ENCODE measurements at places on chromosomes 6 and 20. TPM values are rescaled to one million over a fixed set of nuclear protein-coding genes. Genes with fewer than 3 reads are reported as not detected.

DNA sequence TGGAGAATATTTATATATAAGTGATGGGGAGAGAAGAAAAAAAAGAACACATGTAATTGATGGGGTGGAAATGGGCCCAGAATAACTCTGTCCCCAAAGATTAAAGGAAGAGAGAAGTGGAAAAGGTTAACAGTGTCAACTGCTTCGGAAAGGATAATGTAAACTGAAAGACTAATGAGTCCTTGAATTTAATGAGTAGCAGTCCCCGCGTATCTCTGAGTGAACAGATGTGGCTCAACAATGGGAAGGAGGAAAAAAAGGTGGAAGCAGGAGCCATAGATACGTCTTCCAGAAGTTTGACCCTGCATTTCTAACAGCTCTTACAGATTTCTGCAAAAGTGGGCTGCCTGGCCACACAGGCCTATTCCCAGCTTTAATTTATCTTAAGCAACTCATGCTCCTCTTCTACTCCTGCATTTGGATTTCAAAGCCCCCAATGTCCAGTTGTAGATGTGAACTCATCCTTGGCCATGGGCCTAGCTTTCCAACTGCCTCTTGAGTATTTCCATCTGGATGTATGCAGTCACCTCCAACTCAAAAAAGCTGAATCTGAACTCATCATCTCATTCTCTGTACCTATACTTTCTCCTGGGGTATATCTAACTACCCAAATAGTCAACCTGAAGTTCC is 61.3 kb downstream of the DST start:
- no peak for DNase-seq

- DNase-seq, result no peak
These were observed 147.3 kb downstream of the TRIM27 start for GRCh38 chr6:28776269-28777146.

Gene OR12D3
- total RNA-seq, result not detected

DNA sequence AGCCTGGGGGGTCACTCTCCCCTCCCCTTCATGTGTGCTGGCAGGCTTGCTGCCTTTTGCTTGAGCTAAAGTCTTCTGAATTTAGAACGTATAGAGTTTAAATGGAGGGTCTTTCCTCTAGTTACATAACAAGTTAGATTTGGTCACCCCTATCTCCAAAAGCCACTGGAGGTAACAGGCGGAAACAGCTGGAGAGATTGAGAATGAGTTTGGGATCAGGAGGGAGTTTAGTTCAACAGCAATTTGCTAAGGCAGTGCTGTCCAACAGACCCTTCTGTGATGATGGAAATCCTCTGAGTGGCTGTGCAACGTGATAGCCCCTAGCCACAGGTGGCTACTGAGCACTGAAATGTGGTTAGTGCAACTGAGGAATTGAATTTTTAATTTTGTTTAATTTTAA is 132.8 kb downstream of the EYA2 start:
- no peak for DNase-seq

DNA sequence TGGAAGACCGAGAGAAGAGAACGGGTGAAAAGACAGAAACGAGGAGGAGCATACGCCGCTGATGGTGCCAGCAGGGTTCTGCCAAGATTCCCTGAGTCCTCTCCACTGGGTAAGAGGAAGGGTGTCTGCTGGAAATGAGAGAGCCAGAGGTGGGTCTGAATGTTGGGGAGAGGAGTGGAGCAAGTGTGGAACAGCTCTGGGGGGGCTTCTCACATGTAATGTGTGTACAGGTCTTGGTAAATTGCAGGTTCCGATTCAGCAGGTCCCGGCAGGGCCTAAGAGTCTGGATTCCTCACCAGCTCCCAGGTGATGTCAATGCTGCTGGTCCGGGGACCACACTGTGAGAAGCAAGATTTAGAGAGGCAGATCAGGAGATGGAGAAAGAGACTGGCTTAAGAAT is 1.5 kb upstream of the EBF4 start:
- DNase-seq, result peak; percentile 84

Gene TUBB2B
- 5.6 TPM for total RNA-seq

Gene NHSL1
- 6.2 TPM for total RNA-seq

Gene CLDN20
- total RNA-seq, result not detected

GRCh38 chr6:156886409-156886808 is 109.2 kb downstream of the ARID1B start:
- no peak for DNase-seq

- DNase-seq, result no peak
These were observed 49.1 kb downstream of the UTRN start for GRCh38 chr6:144334150-144334708.

GRCh38 chr20:20085071-20085470 is 32.7 kb downstream of the CFAP61 start:
- no peak for DNase-seq

- DNase-seq, result peak; percentile 96
These were observed 1.1 kb upstream of the MRGBP start for GRCh38 chr20:62795023-62795761.

GRCh38 chr6:3529232-3529631 is 72.4 kb upstream of the SLC22A23 start:
- DNase-seq, result no peak

- DNase-seq, result no peak
These were observed 340.0 kb upstream of the FLRT3 start for GRCh38 chr20:14677455-14677854.

DNA sequence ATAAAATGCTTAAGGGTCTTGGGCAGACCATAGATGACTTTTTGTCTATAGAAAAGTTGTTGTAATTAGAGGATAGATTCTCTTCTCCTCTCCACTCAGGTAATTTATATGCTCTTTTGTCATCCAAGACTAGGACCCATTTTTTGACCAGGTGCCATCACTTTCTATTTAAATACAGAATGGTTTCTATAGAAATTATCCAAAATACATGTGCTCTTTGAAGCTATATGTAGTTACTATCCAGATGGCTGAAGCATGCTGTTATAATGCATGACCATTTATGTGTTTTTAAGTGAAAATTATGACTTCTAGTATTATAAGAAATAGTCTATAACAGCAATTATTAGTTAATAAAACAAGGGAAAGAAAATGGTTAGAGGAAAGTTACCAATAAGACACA is 3.0 kb upstream of the MLIP start:
- no peak for DNase-seq

Gene RBM38
- 2.1 TPM for total RNA-seq

GRCh38 chr6:10369896-10370295 is 45.0 kb downstream of the TFAP2A start:
- DNase-seq, result no peak

DNA sequence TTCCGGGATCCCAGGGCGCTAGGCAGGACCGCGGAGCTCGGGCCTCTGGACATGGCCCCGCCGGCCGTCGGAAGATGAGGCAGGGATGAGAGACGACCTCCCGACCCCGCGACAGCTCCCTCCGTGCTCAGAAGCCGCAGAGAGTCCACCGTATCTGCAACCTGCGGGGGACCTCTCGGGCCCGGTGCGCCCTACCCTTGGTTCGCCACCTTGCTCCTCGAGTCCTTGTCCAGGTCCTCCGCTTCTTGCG is 301 bp downstream of the PPP1R3D start:
- DNase-seq, result no peak

Gene MLN
- not detected for total RNA-seq

Gene SEMG1
- not detected for total RNA-seq

GRCh38 chr6:157242791-157243190 is 80.5 kb downstream of the TMEM242 start:
- no peak for DNase-seq

Gene PRKN
- total RNA-seq, result 2.9 TPM

Gene PRRT1
- not detected for total RNA-seq

DNA sequence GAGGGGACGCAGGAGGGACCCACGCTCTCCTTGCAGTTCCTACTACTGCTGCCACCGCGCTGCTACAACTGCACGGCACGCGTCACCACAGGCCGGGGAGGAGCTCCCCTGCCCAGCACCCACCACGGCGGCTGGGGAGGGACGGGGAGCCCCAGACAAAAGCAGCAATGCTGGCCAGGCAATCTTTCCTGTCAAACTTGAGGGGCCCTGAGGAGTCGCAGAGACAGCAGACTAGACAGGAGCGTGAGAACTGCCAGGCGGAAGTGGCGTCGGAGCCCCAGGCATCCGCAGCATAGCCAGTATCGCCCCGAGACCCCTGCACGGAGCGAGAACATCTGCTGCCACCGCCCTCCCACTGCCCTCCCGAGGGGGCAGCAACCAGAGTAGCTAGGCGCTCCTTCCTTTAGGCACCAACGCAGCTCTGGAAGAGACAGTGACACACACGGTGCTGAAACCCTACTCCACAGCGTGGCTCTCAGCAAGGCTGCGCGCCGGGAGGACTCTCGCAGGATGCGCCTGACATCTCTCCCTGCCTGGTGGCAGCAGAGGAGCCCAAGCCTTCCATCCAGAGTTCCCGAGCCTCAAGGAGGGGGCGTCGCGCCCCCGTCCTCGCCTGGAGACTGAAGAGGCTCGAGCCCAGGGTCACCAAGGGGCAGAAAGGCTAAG is 2.2 kb downstream of the TAF4 start:
- DNase-seq, result peak; percentile 95

Gene MARCKS
- 570 TPM for total RNA-seq

DNA sequence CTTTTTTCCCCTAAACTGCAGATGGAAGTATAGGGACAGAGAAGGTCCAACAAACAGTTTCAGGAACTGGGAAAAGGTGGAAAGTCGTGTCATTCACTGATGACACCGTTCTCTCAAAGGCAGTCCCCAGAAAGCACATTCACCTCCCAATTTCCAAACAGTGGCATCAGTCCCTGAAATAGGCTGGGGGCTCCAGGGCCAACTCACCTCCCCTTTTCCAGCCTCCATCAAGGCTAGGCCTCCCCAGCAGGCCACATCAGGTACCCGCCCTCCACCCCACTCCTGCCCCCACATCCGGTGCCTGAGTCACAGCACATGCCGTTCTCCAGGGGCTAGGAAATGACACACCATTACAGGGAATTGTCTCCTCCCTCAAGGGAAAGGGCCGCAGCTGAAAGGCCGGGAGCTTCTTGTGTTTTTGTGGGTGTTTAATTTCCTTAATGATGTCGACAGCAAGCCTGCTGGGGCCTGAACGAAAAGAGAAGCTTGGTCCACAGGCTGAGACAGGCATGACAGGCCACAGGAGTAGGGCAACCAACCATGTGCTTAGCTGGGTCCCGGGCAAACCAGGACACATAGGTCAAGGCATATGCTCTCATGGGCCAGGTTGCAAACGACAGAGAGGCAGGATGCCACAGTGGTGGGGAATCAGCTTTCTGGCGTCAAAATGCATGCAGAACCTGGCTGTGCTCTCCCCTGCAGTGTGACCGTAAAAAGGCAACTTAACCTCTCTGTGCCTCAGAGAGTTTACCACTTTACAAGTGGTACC is 39.2 kb downstream of the ZMYND8 start:
- peak; percentile 96 for DNase-seq

DNA sequence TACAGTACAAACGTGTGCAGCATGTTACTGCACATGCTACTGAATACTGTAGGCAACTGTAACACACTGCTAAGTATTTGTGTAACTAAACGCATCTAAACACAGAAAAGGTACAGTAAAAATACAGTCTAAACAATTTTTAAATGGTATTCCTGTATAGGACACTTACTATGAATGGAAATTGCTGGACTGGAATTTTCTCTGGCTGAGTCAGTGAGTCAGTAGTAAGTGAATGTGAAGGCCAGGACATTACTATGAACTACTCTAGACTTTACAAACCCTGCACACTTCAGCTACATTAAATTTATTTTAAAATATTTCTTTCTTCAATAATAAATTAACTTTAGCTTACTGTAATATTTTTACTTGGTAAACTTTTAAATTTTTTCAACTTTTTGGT is 225.0 kb upstream of the TENT5A start:
- no peak for DNase-seq

GRCh38 chr6:392441-393390 is 1.2 kb downstream of the IRF4 start:
- DNase-seq, result peak; percentile 79

Gene ACAT2
- 41.6 TPM for total RNA-seq

GRCh38 chr6:137389150-137389704 is 105.0 kb downstream of the OLIG3 start:
- no peak for DNase-seq

DNA sequence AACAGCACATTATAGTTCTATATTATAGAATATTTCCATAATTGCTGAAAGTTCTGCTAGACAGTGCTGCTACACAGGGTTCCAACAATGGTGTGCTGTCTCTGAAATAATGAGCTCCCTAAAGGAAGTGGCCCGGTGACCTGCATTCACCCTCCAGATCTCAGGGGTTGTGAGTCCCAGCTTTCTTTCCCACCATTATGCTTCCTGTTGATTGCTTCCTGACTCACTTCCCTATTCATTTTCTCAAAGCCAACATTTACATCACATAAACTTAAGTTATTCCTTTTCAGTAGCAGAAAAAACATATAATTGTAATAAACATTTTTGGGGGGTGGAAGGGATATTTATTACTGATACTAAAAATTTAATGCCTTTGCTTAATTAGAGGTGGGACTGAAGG is 12.9 kb upstream of the CCN6 start:
- peak; percentile 74 for DNase-seq

Gene RALGAPB
- total RNA-seq, result 42.7 TPM

DNA sequence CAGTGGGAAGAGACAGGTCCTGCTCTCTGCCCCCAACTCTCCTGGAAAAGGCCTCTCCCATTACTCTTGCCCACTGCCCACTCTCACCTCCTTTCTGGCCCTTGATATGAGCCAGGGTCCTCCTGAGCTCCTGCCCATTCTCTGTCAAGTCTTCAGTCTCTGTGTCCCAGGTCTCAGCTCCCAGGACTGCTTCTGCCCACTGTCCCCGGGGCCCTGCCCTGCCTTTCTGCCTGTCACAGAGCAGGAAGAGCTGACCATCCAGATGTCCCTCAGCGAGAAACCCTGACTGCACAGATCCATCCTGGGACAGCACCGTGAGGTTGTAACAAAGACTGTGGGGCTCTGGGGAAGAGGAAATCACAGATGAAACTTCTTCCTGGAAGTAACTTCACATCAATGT is 22.2 kb downstream of the HLA-F start:
- DNase-seq, result no peak

Gene EZR
- 69.8 TPM for total RNA-seq

DNA sequence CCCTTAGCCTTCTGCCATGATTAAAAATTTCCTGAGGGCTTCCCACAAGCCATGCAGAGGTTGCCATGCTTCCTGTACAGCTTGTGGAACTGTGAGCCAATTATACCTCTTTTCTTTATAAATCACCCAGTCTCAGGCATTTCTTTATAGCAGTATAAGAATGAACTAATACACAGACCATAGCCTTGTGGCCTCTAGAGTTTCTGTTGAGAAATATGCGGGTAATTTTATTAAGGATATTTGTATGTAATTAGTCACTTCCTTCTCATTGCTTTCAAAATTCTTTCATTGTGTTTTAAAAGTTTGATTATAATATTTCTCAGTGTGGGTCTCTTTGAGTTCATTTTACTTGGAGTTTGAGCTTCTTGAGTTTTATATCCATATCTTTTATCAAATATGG is 484.9 kb downstream of the COL12A1 start:
- no peak for DNase-seq

- DNase-seq, result no peak
These were observed 43.3 kb upstream of the LRFN2 start for GRCh38 chr6:40630488-40630887.

Data from osteoblast (primary cell).